ENCODE measurements at places on chromosomes 3 and 15.

GRCh38 chr3:186930641-186931531 lies 560 bp downstream of the ST6GAL1 start:
- DNase-seq, result peak; percentile 35

DNA sequence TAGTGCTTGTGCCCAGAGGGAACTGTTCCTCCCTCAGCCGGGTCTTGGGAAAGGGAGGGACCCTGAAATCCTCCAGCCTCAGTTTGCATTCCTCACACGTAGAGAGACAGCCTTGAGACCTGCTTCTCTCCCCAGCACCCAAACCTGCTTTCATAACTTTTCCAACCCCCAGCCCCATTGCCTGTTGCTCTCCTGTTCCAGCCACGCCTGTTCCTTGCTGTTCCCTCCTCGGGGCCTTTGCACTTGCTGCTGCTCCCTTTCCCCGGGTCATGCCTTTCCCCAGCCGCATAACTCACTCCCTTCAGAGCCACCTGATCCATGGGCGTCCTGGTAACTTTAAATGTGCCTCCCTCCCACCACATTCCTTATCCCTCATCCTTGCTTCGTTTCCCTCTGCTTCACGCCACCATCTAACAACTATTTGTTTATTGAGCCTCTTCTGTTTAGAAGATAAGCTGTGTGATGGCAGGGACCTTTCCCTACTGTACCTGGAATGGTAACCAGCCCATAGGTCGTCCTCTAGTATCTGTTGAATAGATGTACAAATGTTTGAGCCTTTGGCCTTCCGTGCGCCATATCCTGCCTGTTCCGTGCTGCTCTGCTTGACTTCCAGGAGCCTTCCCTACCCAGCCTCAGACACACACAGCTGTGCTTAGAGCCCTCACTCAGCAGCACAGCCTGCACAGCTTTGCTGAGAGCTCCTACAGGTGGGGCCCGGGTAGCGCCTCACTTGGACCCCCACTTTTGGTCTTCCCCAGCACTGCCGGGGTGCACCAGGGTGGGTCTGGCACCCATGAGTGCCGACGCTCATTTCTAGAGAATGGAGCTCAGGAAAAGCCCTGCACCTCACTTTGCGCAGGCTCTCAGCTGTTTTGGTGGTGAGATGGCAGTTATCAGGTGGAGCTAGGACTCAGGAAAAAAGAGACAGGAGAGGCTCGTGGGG lies 60.2 kb downstream of the SCN5A start:
- no peak for DNase-seq

DNA sequence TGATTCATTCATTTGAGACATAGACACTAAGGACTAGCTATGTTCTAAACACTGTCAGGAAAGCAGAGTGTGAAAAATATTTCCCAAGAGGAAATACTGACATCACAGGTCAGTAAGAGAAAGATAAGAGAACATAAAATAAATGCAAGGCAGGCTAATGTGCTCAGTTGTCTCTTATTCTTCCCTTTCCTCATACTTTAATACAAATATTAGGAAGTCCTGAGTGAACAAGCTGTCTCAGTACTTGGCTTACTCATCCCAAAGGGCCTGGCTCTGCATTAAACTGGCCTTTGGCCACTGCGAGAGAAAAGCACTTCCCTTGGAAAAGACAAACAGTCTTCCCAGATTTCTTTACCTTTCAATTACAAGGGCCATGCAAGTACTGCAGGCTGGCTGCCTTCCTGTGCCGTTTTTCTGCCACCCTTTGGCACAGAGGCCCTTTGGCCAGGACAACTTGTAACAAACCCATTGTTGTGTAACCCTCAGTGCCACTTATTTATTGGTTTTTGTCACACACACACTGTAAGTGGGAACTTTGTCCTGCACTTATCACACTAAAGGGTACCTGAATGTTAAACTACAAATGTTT lies 31.7 kb downstream of the EDC3 start:
- DNase-seq, result no peak

DNA sequence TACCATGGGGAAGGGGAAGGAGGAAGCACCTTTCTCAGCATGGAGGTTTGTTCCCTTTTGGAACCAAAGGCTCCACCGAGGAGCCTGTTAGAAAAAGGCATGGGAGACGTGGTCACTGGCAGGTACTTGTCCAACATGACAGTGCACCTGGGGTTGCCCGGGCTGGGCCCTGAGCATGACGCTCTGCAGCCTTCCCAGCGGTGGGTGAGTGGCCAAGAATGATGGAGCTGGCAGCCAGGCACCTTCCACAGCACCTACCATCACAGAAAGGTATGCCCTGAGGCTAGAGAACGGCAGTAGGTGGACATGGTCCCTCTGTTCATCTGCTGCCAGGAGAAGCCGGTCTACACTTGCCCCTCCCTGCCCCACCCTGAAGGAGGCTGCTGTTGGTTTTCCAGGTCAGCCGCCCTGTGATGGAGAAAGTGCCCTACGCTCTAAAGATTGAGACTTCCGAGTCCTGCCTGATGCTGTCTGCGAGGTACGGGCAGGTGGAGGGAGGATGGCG lies 29.0 kb upstream of the NR2C2 start:
- no peak for DNase-seq

DNA sequence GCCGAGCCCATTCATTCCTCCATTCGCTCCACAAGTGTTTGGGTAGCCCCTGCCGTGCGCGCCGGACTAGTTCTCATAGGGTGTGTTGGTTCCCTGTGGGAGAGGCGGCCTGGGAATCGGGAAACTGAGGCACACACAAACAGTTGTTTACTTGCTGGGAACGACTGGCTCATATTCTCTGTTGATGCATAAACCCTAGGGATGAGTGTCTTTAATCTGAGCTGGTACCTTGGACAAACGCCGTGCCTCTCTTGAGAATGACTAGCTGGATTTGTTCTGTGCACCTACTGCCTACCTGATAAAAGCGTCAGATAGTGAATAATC lies 737 bp downstream of the DNAJA4 start:
- DNase-seq, result no peak

GRCh38 chr3:105375750-105376511 lies 9.2 kb downstream of the ALCAM start:
- DNase-seq, result no peak

- no peak for DNase-seq
Observed at GRCh38 chr3:157312376-157312745, 124.3 kb upstream of the PTX3 start.

DNA sequence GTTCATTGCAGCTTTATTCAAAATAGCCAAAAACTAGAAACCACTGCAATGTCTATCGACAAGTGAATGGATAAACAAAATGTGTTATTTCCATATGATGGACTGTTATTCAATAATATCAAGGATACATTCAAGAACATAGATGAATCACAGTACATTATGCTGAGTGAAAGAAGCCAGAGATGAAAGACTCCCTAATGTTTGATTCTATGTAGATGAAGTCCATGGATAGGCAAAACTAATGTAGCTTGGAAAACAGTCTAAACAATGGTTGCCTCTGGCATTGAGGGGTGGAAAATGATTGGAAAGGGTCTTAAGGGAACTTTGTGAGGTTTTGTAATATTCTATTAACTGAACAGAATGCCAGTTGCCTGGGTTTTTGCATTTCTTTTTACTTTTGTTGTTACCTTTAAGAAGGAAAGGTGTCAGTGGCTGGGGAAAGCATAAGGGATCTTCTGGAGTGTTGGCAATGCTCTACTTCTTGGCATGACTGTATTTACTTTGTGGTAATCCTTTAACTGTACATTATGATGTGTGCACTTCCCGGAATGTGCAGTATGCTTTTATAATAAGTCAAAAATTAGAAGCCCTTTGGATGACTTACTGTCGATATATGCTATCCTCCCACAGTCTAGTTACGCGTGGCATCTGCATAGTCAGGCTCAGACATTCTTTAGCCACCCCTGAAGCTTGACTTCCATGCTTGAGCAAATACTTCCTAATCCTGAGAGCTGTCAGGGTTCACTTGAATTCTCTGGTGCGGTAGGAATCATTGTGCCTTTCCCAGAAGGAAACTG lies 20.5 kb upstream of the ATP10A start:
- DNase-seq, result no peak

All from NCI-H1930 (cell line).